Suprapubic skin (tissue), 4 donors: ENCODE measurements at places on chromosomes 4 and X.
A peak's percentile ranks its signal among the peaks of the same experiment; 100 is the strongest.

- no peak for DNase-seq
Observed at GRCh38 chr4:90226734-90227133, 99.5 kb downstream of the CCSER1 start.

DNA sequence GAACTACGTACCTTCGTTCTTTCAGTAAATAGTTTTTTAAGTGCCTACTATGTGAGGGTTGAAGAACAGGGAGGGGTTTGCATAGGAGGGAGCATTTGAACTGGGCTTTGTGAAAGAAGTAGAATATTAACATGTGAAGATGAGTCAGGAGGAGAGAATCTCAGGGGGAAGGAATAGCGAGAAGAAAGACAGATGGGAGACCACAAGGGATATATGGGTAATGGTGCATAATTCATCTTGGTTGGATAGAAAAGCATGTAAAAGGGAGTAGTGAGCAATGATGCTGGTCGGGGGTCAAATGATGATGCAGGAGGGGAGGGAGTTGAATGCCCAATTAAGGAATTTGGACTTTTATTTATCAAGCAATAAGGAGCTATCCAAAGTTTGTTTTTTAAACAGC lies 52.7 kb downstream of the TMEM164 start:
- no peak for DNase-seq

GRCh38 chr4:95249426-95250021 lies 299.2 kb downstream of the UNC5C start:
- DNase-seq, result no peak

GRCh38 chr4:102022343-102022742 lies 231.8 kb downstream of the BANK1 start:
- DNase-seq, result no peak

GRCh38 chr4:77505275-77505957 lies 100.2 kb upstream of the CXCL13 start:
- DNase-seq, result no peak

- peak; percentile 41 for DNase-seq
Observed at GRCh38 chr4:4733663-4734062, 125.8 kb upstream of the MSX1 start.

- no peak for DNase-seq
Observed at GRCh38 chrX:6382284-6382683, 152.6 kb downstream of the VCX3A start.

- peak; percentile 26 for DNase-seq
Observed at GRCh38 chr4:2049381-2049780, 9.7 kb upstream of the NAT8L start.

DNA sequence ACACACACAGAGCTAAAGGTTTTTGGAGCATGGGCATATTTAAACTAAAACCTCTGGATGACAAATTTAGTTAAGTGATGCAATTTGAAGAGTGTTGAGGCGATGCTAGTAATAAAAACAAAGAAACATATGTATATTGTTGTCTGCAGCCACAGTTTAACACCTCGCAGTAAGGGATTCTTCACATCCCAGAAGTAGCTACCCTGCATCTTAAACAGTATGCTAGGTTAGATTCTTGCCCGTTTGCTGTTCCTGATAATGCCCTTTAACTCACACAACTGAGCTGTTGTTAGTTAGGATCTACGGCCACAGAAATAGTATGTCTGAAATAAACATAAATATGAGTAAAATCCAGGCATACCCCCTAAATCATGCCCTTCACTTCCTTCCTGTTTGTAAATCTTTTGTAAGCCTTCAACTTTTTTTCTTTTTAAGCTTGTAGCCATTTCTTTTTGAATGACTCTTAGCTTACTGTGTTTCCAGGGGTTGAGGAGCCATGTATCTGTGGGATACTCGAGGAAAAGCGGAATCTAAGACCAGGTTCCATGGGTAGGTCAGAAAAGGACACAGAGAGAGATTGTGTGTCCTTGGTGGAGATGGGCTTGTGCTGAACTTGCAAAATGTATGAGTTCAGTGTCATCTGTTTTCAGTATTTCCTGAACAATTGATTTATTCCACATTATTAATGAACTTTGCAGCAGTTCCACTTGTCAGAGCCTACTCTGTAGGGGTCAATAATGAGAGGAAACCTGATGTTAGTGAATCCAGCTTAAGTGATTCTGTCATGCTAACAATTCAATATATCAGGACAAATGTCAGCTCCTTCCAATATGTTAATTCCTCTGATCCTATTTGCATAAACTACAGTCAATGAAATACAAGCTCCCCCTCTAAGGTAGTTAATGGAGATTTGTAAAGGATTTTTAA lies 349.6 kb downstream of the GPAT3 start:
- no peak for DNase-seq

DNA sequence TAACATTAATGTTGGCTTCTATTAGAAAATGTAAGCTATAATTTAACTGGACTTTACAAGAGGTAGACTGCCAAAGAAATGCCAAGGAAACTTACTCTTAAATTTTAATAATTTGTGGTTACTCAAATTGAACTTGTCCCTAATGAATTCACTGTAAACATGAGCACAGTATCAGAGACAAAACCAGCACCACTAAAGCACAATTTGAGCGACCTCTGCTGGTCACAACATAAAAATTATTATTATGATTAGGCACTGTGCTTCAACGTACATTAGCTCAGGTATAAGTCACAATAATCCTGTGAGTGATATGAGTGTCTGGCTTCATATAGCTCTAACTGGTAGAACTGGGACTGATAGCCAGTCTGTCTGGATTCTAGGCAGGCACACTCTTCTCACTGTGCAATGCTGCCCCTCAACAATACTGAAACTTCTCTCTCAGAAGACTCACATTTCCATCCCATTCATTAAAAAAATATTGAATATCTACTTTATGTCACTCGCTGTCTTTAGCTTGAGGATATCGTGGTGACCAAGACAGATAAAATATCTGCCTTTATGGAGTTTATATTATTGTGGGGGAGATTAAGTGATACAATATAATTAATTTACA lies 8.0 kb downstream of the NUDT6 start:
- DNase-seq, result no peak

- no peak for DNase-seq
Observed at GRCh38 chr4:9979101-9979701, 42.1 kb downstream of the SLC2A9 start.
